ENCODE measurements at places on chromosomes 16 and 17.

GRCh38 chr16:27461483-27462171 is 59.7 kb downstream of the IL21R start:
- no peak for DNase-seq

- DNase-seq = no peak
Observed at GRCh38 chr17:81173052-81173761, 7.2 kb upstream of the AATK start.

- DNase-seq = no peak
Observed at GRCh38 chr17:39277110-39277509, 51.4 kb upstream of the STAC2 start.

GRCh38 chr17:60914078-60914477 is 236.4 kb downstream of the BCAS3 start:
- DNase-seq = no peak

DNA sequence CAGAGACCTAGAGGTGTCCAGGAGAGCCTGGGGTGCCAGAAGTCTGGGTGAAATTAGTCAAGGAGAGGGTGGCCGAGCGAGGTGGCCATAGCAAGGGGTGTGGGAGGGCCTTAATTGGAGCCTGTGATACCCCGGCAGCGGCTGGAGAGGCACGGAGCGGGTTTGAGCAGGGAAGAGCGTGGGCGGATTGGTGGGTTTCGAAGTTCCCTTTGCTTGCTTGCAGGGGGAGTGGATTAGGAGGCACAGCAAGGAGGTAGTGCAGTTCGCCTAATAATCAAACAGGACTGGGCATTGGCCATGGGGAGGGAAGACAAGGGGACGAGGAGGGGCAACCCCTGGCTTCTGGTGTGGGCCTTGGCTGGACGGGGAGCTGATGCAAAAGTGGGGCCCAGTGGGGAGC is 5.4 kb upstream of the FAM83G start:
- no peak for DNase-seq

DNA sequence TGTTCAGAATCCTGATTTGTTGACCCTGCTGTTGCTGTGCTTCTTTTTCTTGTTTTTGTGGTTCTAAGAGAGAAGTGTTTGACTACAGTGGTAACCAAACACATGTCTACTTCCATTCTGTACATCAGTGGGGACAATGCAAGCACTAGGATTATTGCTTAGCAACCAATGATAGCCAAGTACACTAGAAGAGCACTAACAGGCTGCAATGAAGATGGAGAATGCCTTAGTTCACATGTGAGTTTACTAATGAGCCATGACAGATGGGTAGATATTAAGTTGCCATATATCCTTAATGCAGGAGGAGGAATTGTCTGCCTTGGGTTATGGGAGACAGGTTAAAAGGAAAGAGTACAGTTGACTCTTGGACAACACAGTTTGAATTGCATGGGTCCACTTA is 8.3 kb downstream of the EFCAB5 start:
- no peak for DNase-seq

- no peak for DNase-seq
Observed at GRCh38 chr17:10192461-10192860, 5.9 kb downstream of the GAS7 start.

DNA sequence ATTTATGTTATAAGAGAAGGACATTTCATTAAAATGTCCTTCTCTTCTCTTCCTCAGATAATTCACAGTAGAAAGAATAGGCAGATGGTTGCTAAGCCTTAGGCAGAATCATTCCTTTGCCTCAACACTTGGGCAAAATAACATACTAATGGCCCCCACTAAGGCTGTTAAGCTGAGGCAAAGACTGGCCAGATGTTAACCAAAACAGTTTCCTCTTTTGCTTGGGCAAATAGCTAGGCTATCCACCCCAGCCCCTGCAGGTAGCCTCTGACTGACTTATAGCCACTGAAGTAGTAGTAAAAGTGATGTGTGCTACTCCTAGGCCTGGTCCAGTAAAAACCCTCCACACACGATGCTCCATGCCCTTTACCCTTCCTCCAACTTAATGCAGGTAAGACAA is 55.2 kb downstream of the SPAG9 start:
- no peak for DNase-seq

DNA sequence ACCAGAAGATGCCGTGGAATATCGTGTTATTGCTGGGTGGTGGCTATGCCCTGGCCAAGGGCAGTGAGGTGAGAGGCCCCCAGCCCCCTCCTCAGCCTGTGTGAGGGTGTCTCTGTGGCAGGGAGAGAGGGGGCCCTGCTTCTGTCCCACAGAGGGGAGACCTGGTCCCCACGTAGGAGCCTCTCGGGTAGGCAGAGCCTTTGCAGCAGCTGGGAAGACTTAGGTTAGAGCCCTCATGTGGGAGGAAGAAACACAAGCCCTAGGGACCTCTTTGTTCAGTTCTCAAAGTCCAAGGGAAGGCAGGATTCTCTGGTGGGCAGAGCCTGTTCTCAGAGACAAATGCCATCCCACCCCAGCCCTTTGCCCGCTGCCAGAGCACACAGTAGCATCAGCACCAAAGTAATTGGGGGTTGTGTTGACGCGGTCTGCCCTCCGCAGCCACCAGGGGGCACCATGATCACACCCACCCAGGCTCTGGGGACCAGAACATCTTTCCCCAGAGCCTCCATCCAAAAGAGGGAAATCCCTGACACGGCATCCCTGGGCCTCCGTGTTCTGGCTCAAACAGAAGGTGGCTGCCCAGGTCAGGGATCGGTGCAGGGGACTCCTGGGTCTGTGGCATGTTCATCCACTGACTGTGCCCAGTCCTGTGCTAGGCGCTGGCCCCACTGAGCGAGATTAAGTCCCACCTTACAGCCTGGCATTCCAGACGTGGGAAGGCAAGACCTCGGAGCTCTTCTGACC is 11.5 kb upstream of the FOXN1 start:
- peak; percentile 90 for DNase-seq

- no peak for DNase-seq
Observed at GRCh38 chr17:56822725-56823124, 11.0 kb downstream of the C17orf67 start.

DNA sequence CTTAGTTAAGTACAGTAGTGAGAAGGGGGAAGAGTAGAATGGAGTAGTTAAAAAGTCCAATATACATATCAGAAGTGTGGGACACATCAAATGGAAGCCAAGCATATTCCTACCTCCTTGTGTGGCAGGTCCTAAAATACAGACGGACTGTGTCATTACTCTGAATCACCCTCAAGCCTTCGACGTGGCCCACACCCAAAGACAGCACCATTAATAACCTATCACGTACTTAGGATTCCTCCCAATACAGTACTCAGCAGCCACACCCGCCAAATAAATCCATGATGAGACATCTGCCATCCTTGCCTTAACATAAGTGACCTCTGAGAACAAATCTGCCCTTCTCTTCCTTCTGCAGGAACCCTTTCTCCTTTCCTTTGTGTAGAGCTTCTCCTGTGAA is 38.9 kb downstream of the UBE2G1 start:
- no peak for DNase-seq

DNA sequence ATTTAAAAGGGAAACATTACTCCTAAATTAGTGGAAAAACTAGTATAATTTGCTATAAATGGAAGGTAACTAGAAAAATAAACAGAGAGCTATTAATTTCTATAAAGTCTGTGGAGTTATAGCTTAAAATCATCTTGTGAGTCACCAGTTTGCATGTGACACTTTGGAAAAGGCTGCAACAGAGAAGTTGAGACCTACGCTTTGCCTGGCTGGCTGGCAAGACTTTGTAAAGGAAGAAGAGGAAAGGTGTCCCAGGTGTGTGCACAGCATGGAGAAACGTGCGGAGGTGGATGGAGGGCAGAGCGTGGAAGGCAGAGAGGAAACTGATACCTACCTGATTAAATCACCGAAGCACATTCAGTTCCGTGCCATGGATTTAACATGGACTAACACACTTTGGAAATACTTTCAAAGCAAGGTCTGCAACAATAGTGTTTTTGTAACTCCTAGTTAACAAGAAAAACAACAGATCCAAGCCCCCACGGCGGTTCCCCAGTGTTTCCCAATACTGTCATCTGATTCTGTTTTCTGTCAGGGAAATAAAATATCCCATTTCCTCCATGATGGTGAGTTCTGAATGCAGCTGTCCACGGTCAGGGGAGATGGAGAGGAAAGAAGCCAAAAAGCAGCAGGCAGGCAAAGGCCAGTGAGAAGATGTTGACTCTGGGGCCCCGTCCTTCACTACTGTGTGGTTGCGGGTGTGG is 134.8 kb downstream of the XYLT1 start:
- DNase-seq = no peak

GRCh38 chr17:57279432-57279831 is 23.1 kb downstream of the MSI2 start:
- DNase-seq = no peak

DNA sequence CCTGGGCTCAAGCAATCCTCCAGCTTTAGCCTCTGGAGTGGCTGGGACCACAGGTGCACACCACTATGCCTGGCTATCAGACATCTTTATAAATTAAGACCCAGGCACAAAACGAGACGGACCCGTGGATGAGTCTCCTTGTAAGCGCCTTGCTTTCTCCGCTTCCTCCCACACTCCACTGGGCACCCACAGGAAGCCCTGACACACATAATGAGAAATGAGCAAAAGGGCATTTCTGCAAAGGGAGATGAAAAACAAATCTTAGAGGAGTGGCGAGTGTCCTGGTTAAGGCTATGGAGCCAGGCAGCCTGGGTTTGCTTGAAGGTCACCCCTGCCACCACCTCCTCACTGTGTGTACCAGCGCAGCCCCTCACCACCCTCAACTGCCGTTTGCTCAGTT is 56.3 kb downstream of the XYLT1 start:
- DNase-seq = no peak

DNA sequence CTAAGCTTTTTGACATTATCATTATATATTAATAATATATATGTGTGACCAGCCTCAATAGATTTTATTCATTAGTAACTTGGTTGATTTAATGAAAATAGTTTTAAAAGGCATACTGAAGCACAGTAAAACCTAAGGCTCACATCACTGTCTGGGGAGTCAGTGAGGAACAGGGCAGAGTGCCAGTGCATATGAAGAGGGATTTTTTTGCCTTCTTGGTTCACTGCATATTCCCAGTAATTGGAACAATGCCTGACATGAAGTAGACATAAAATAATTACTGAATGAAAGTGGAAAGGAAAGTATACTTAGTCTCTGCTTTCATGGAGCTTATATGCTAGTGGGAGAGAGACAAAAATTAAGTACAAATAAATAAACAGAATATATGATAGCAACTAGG is 81.1 kb downstream of the FTO start:
- no peak for DNase-seq

- DNase-seq = no peak
Observed at GRCh38 chr16:79411357-79411756, 189.2 kb downstream of the MAF start.

DNA sequence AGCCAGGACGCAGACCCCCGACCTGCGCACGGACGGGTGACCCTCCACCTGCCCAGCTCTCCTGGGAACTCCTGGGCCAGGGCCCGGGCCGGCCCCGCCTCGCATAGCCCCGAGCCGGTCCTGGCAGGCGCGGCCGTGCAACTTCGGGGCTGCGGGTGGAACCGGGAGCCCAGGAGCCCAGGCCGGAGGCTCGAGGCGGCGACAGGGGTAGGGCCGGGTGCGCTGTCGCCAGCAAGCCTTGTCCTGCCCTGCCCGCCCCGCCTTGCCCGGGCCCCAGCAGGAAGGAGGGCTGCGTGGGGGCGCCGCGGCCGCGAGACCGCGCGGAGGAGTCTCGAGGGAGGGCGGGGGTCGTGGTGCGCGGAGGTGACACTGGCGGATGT is 408 bp downstream of the LMF1 start:
- DNase-seq = no peak

GRCh38 chr17:74445158-74445557 is 13.3 kb downstream of the GPRC5C start:
- DNase-seq = no peak

DNA sequence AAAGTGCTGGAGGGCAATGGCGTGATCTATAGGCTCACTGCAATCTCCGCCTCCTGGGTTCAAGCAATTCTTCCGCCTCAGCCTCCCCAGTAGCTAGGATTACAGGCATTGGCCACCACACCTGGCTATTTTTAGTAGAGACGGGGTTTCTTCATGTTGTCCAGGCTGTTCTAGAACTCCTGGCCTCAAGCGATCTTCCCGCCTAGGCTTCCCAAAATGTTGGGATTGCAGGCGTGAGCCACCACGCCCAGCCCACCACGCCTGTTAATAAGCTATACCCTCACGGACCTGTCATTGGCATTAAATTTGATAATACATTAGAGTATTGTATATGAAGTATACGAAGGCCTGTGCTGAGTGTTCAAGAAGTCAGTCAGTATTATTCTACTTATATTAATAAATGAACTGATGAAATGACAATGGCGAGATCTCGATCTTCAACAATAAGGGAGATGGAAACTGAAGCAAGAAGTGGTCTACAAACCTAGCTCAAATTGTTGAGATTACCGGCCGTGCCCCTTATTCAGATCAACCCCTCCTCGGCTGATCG is 818 bp upstream of the BCAS3 start:
- no peak for DNase-seq

- no peak for DNase-seq
Observed at GRCh38 chr17:38727736-38728135, 2.4 kb upstream of the CISD3 start.

DNA sequence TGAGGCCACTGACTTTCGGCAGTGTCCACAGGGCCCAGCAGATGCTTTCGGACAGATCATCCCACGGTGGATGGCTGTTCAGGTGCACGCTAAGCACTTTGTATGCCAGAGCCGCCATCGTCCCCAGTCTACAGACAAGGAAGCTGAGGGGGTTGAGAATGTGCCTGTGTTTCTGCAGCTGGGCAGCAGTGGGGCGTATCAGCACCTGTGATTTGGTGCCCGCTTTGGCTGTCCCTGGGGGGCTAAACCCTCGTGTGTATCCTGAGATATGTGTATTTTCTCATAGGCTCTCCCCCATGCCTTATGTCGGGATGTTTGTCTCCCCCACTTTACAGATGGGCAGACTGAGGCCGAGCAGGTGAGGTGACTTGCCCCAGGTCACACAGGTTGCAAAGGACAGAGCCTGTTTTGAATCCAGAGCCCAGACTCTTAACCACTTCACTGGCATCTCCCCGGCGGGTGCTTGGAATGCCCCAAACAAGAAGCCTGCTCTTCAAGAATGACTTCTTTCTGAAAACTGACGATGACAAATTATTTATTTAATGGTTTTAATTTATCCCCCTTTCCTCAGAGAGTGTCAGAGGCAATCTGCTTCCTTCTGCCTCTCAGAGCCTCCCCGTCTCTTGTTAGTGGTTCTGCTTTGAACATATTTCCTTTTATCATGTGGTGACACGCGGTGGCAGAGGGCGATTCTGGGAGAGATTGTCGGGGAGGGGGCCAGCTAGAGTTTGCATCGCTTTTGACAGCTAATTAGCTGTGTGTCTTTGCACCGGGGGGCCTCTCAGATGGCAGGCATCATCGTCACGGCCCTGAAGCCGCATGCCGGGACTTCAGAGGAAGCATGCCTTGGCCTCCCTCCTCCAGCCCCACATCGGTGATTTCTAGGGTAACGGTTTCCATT is 149.6 kb upstream of the CIBAR2 start:
- no peak for DNase-seq

All from Calu3 (cell line).